T-helper 9 cell (primary cell): ENCODE measurements at places on chromosomes 11 and 22.

DNA sequence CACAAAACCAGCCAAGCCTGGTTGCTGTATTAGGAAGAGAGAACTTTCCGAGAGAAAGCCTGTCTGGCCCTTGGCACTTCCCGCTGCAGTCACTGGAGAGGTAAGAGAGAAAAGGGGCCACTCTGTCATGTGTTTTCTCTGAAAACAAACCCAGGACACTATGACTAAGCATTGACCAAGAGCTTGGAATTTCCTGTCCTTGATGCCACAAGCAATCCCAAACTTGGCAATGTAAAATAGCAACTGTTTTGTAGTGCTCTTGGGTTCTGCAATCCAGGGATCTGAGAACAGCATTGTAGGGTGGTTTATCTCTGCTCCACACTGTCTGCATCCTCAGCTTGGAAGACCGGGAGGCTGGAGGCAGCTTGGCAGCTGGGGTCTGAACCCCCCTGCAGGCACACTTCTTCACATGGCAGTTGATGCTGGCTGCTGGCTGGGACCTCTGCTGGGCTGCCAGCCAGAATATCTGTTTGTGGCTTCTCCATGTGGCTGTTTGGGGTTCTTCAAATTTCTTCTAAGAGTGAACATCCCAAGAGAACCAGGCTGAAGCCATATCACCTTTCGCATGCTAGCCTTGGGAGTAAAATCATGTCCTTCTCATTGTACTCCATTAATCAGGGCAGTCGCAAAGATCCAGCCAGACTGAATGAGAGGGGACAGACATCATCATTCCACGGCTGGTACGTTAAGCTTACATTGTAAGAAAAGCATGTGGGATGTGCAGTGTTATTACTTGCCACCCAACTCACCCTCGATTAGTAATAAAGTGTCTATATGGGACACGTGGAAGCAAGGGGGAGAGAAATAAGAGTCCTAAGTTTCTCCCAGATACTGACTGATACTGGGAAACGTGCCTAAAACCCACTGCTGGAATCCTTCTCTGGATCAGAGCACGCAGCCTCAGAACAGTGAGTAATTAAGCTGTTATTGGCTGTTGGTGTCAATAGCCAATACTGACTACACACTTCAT is 537.4 kb upstream of the B3GAT1 start:
- no peak for DNase-seq

GRCh38 chr11:10109806-10110205 is 184.2 kb downstream of the SBF2 start:
- no peak for DNase-seq

GRCh38 chr11:47980907-47981621 is 705 bp downstream of the PTPRJ start:
- DNase-seq, result peak; percentile 23

DNA sequence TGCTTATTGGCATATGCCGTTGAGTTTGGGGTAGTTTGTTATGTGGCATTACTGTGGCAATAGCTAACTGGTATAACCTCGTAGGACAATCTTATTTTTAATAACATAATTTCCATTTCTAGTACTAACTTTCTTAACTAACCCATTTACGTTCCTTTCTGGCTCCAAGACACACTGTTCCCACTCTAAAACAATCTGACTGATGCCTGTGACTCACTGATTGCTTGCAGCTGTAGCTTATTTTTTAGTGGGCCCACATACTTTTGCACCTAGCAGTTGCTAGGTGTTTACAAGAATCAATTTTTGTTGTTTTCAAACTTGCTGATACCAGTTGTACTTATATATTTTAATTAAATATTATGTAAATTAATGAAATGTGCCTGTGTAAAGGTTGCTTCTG is 52.2 kb downstream of the FAT3 start:
- no peak for DNase-seq

DNA sequence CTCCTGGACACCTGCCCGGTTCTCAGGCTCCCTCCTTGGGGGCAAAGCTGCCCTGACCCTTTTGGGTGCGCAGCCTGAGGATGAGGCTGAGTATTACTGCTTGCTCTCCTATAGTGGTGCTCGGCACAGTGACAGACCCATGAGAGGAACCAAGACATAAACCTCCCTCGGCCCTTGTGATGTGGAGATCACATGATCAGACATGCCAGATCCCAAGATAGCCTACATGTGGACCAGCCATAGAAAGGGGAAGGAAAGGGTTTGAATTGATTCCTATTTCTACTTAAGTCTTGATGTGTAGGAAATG is 125.3 kb downstream of the VPREB1 start:
- no peak for DNase-seq

GRCh38 chr11:93813974-93814373 is 29.9 kb downstream of the MED17 start:
- no peak for DNase-seq

DNA sequence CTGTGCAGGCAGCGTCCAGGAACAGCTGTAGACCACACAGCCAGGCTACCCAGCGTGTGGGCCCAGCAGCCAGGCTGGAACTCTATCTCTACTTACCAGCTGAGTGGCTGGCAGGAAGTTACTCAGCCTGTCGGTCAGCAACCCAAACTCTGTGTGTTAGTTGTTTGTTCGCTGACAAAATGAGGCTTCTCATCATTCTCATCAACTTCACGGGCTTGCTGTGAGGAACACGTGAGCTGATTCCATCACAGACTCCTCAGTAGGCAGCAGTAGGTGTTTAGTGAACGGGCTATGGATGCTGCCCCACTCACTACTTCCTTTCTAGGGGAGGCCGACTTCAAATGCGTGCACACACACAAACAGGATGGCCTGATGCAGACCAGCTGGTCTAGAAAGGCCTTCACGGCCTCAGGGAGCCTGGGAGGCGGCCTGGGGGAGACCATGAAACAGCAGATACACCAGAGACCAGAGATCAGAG is 830 bp upstream of the SPDYC start:
- no peak for DNase-seq

GRCh38 chr11:120142441-120143100 is 4.7 kb upstream of the TRIM29 start:
- no peak for DNase-seq

DNA sequence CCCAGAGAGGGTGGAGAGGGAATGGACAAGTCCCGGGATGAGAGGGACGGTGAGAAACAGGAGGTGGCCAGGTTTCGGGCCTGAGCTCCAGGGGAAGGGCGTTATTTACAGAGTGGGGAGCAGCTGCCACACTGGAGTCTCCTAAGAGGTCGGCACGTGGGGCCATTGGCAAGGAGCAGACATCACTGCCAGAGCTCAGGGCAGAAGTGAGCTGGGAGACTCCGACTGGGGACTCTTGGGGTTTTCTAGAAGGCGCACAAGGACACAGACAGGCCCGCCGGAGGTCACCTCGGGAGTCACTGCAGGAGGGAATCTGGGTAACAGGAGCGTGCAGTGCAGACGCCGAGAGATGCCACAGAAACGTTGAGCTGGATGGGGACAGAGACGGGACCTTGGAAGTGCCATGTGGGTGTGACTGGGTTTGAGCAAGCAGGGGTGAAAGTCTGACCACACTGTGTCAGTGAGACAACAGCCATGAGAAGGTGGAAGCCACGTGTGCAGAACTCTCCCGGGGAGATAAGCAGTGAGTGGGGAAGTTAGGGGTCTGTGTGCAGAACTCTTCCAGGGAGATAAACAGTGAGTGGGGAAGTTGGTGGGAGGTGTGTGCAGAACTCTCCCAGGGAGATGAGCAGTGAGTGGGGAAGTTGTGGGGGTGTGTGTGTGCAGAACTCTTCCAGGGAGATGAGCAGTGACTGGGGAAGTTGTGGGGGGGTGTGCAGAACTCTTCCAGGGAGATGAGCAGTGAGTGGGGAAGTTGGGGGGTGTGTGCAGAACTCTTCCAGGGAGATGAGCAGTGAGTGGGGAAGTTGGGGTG is 187.5 kb downstream of the SHANK2 start:
- no peak for DNase-seq

- no peak for DNase-seq
These were observed 1.0 kb upstream of the POLD4 start for GRCh38 chr11:67354075-67355022.

DNA sequence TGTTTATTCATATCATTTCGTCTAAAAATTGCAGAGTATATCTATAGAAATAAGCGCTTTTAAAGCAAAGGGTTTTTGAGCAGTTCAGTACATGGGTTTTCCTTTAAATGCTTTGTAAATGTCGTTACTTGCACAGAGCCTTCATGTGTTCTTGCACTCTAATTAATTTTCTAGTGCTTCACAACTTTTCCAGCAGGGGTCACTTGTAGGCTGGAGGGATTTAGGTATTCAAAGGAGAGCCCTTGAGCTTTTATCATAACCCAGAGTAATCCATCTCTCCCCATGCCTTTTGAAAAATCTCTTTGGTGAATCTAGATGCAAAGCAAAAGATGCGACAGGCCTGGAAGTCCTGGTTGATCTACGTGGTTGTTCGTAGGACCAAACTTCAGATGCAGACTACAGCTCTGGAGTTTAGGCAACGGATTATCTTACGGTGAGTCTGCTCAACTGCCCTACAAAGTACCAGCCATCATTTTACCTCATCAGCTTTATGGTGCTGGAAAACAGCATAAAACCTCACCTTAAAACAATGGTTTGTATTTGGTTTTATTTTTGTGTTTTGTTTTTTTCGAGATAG is 60.4 kb downstream of the SFI1 start:
- no peak for DNase-seq

DNA sequence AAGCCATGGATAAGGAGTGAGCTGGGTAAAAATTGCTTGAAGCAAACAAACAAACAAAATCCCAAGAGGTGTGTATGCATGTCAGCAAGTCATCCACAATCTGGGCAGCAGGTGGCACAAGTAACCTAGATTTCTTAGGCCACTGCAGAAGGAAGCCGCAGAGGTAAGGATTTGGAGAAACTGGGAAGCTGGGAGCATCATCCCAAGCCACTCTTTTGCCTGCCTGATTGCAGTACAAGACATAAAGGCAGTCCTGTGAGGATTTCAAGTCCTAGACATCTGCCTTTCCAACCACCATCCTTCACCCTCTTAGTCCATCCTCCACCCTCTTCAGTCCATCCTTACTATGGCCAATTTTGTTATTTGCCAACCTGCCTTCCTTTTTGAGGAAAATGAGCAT is 67.2 kb upstream of the BMAL1 start:
- DNase-seq, result peak; percentile 6

- DNase-seq, result no peak
These were observed 13.4 kb upstream of the CCND1 start for GRCh38 chr11:69627551-69627950.

- DNase-seq, result no peak
These were observed 1649.1 kb downstream of the LRRC4C start for GRCh38 chr11:39810358-39810757.

GRCh38 chr11:23404225-23405160 is 544.2 kb upstream of the CCDC179 start:
- no peak for DNase-seq

DNA sequence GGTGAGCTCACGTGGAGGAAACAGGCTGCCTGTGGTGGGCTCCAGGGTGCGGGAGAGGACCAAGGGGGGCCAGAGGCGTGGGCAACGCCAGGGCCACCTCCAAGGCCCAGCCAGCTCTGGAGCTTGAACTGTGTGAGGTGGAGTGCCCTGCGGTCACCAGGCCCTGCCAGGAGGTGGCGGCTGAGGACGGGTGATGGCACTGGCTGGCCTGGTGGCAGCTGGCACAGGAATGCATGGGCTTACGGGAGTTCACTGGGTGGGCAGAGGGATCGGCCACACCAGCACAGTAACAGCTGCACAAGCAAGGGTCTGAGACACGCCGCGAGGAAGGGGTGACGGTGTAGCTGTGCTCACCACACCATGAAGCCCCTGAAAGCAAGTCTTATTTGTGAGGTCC is 15.8 kb downstream of the TOLLIP start:
- no peak for DNase-seq

- DNase-seq, result no peak
These were observed 68.0 kb downstream of the USP47 start for GRCh38 chr11:11909727-11910126.

- DNase-seq, result no peak
These were observed 14.4 kb upstream of the BRSK2 start for GRCh38 chr11:1375161-1375954.

DNA sequence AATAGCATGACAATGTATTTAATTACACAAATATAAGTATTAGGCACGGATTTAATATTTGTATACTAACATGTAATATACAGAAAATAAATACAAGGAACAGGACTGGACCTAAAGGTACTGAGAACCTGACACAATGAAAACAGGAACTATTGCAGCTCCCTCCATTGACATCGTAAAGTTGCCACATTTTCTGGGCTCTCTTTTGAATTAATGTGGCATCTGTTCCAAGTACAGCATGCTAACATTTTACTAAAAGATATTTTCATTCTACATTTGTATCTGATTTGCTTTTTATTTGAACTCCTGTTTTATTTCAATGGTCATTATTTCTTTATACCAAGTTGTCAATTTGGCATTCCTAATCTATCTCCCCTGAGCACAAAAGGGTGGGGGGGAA is 15.3 kb downstream of the PHF21A start:
- DNase-seq, result no peak

DNA sequence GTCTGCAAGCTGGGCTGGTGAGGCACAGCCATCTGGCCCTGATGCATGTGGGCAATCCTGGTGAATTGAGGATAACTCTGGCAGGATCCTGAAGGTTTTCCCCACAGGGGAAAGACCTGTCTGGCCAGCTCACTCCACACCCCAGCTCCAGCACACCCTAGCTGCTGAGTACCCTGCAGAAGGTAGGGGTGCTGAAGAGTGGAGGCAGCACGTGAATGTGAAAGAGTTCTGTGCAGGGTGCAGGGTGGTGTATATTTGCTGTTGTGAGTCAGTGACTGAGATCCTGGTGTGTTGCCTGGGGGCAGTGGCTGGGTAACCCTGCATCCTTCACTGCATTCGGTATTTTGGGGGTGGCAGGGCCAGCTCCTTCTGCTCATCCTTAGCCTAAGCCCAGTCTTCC is 22.4 kb downstream of the DGAT2 start:
- no peak for DNase-seq

DNA sequence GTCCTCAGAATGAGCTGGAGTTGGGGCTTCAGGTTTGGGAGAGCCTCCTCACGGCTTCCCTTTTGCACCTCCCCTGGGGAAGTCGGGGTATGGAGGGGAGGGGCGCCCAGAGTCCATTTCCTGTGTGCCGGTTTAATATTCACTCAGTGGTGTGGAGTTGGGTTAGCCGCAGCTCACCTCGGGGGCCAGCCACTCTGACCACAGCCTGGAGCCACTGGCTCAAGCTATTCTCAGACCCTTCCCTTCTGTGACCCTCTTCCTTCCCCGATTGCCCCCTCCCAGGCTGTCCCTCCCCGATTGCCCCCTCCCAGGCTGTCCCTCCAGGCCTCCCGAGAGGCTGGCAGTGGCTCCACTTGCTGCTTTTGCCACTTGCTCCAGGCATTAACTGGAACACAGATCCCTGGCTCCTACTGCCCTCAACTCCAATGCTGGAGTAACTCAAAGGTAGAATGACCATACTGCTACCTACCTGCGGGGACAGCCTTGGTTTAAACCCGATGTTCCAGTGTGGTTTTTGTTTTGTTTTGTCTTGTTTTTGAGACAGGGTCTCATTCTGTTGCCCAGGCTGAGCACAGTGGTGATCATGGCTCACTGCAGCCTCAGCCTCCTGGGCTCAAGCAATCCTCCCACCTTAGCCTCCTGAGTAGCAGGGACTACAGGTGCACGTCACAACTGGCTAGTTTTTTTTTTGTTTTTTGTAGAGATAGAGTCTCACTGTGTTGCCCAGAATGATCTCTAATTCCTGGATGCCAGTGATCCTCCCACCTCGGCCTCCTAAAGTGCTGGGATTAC is 29.3 kb downstream of the RPUSD4 start:
- DNase-seq, result no peak

- DNase-seq, result no peak
These were observed 186.1 kb downstream of the MYO18B start for GRCh38 chr22:25928038-25928437.

GRCh38 chr11:128472128-128473089 is 114.9 kb downstream of the ETS1 start:
- DNase-seq, result no peak

- DNase-seq, result no peak
These were observed 8.0 kb downstream of the VSTM5 start for GRCh38 chr11:93842461-93842860.
